ENCODE measurements at places on chromosomes 16 and 17.

DNA sequence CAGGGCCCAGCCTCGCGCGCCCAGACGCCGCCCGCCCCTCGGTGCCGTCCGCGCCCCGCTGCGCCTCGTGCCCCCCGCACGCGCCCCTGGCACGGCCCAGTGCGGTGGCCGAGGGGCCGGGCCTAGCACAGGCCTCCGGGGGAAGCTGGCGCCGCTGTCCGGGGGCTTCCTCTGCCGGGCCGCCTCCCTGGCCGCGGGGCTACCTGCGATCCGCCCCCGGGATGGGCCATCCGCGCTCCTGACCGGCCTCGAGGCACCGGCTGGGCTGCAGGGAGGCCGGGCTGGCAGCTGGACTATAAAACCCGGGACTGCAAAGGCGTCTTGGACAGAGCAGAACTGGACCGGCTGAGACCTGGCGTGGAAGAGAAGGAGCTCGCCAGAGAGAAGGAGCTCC, 783 bp downstream of the BHLHA9 start:
- no peak for DNase-seq

DNA sequence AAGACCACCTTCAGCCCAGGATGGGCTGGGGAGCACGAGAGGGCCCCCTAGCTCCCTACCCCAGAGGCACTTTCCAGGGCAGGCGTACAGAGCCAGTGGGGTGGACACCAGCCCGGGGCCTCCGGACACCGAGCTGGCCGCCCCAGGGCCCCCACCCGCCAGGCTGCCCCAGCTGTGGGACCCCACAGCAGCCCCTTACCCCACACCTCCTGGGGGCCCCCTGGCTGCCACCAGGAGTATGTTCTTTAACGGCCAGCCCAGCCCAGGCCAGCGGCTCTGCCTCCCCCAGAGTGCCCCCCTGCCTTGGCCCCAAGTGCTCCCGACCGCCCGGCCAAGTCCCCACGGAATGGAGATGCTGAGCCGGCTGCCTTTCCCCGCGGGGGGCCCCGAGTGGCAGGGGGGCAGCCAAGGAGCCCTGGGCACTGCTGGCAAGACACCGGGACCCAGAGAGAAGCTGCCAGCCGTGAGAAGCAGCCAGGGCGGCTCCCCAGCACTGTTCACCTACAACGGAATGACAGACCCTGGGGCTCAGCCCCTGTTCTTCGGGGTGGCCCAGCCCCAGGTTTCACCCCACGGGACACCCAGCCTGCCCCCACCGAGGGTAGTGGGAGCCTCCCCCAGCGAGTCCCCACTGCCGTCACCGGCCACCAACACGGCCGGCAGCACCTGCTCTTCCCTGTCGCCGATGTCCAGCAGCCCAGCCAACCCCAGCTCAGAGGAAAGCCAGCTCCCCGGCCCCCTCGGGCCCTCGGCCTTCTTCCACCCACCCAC, 24.3 kb upstream of the ZFPM1 start:
- DNase-seq = no peak

DNA sequence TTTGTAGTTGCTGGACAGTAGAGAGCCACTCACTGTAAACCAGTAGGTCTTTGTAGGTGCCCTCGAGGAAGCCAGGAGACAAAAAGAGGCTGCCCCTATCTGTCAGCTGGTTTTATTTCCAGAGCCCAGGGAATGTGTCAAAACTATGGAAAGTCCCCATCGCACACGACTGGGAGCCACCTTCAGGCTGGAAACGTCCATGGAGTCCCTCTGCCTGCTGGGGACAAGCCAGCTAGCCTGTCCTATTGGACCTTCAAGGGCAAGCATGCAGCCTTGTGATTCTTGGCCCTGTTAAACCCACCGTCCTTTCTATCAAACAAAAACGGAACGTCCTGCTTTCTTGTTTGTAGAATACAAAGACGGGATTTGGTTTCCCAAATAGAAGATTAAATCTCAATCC, 289.8 kb downstream of the SLC39A11 start:
- DNase-seq = no peak

GRCh38 chr16:72715267-72715666, 332.7 kb downstream of the ZFHX3 start:
- DNase-seq = no peak
